AG08395 (cell line): ENCODE measurements at places on chromosomes 2 and 18.
A peak's percentile ranks its signal among the peaks of the same experiment; 100 is the strongest.

DNA sequence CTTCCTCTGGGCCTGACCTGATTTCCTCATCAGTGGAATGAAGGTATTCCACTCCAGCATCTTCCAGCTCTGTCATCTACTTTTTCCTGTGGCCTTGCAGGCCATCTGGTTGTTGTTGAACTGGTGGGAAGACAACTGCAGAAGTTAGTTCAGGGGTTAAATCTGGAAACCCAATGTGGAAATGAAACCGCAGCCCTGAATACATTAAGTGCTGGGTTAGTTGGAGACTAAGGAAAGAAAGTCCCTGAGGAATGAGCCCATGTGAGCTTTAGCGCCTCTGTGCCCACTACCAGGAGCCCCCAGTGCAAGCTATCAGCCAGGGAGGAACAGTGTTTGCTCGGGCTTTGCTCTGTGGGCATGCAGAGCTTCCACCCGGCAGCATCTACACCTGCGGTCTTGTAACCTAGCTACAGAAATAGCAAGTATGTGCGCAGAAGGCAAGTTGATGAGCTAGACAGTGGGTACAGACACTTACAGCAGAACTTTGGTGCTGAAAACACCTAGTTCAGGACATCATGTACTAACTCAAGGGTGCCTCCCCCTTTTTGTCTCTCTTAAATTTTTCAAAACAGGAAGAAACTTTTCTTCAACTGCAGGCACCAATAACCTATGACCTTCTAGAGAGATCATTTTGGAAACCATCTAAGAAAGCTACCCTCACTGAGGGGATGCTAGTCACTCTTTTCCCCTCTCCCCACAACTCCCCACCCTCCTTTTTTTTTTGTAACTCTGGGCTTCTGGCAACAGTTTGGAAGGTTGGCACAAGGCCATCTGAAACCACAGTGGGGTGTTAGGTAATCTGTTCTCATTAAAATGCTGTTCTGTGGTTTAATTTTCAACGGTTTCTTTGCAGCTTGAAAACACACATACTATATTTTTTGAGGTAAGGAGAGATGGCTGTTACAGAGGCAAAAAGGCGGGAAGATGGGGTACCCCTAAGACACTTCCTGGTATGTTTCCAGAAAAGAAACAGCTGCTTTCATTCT, 18.3 kb upstream of the CXCR4 start:
- DNase-seq: no peak

DNA sequence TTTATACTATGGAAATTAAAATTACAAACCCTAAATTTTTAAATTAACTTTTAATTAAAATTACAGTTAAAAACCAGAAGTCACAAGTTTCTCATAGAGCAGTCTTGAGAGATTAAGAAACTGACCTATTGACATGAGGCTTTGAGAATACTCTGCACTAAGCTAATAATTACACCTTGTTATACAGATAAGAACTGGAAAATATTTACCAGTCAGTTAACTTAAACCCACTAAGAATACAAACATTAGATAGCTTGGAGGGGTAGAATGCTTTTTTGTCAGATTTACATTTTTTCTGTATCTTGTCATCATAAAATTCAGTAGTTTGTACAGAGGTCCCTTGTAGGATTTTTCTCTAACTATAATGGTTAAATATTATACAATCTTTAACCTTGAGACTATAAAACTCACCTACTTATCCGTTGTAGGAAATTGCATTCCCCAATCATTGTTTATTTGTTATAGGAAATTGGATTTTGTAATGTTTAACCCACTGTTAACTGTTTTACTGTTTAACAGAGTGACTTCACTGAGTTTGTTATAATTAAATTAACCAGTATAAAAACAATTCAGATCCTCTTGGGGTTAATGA, 219.7 kb upstream of the PKDCC start:
- no peak for DNase-seq

DNA sequence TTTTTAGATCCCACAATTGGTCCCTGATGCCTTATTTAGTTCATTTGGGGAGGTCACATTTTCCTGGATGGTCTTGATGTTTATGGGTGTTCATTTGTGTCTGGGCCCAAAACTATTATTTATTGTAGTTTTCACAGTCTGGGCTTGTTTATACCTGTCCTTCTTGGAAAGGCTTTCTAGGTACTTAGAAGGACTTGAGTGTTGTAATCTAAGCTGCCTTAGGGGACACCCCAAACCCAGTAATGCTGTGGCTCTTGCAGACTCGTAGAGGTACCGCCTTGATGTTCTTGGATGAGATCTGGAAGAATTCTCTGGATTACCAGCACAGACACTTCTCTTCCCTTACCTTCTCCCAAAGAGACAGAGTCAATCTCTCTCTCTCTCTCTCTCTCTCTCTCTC, 25.0 kb upstream of the ITSN2 start:
- no peak for DNase-seq

DNA sequence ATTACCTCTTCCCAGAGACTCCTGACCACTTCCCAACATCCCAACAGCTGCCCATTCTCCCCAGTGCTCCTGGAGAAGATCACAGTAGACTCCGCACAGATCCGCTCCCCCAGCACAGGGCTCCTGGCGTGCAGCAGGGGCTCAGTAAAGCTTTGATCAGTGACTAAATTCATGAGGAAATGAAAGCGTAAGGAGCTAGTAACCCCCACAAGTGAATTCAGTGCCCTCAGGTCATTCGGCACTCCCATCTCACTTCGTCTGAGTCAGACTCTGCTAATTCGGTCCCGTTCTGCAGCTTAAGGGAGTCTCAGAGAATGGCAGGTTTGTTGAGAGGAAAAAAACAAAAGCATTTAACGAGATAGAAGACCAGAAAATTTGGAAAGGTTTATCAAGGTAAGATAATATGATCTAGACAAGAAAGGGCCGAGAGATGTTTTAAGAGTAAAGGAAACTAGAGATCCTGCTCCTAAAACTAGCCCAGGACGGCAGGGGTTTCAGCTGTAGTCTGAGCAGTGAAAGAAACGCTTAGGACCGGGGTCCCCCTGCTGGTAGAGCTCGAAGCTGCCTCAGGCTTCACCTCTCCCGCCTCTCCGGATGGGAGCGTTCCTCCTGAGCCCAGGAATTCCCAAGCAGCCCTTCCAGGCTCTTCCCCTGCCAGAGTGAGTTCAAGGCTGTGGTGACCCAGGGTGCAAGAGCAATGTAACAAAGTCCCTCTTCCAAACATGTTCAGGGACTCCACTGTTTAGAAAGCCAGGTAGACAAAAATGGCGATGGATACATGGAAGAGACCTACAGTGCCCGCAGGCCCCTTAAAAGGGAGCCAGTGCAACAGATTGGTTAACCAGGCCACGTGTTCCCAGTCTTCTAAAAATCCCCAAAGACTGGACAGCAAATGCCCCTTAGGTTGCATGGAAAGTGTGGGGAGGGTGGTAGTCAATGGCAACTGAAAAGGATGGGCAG, 127.3 kb downstream of the DNER start:
- peak; percentile 91 for DNase-seq

DNA sequence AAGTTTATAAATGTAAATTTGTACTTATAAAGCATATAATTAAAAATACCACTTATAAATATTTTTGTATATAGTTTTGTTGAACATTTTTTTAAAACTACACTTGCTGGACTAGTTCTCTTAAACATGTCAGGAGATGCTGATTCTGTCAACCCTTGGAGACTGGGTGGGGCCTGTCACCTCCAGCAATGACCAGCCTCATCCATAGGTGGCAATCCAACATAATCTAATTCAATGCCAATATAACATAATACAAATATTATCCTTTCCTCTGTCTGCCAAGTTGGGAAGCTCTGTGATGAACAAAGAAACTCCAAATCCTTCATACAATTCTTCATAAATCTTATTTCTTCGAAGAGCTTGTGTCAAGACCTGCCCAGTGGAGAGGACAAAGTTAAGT, 140.4 kb downstream of the RBMS1 start:
- DNase-seq: no peak
